ENCODE measurements at places on chromosomes 12 and 14.

- DNase-seq = no peak
Measured at GRCh38 chr14:31965071-31965734, 111.9 kb upstream of the ARHGAP5 start.

GRCh38 chr12:124024263-124024678 lies 51.3 kb downstream of the ZNF664 start:
- no peak for DNase-seq

DNA sequence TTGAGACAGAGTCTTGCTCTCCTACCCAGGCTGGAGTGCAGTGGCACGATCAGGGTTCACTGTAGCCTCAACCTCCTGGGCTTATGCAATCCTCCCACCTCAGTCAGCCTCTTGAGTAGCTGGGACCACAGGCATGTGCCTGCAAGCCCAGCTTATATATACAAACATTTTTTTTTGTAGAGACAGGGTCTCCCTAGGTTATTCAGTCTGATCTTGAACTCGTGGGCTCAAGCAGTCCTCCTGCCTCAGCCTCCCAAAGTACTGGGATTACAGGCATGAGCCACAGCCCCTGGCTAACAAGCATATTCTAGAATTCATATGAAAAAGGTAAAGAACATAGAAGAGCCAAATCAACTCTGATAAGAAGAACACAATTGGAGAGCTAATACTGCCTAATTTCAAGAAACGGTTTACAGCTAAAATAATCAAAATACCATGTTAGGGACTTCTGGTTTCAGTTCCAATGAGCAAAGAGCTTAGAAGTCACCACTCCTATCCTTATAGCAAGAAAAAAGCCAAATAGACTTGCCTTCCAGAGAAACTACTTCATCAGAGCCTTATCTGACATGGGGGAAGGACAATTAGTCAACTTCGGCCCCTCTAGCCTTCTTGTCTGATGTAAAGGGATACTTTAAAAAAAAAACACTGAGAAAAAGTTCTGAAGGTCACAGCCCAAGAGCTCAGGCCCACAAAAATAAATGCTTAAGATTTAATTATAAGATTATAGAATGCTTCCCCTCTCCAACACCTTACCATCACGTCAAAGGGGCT lies 37.6 kb downstream of the TMEM116 start:
- no peak for DNase-seq

DNA sequence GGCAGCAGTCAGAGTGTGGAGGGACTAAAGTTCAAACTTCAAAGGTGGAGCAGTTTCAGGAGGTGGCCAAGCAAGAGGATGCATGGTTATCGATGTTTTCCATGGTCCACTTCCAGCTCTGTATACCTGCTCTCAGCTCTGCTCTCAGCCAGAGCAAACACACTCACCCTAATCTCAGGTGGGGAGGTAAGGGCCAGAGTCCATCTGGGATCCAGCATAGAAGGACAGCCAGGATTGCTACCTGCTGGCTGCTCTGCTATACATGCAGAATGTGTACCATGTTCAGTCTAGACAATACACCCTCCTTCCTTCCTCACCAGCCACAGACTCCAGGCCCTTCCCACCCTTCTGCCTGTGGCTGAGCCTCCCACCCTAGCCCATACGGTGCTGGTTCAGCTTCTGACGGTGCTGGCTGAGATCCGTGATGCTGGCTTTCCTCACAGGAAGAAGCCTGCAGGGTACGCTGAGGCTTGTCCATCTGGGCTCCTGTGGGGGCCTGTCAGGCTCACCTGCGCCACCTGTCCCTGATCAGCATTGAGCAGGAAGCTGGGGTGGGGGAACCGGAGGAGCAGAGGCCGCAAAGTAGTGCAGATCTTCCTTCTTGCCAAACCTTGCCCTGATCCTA lies 2.4 kb downstream of the CBLN3 start:
- DNase-seq = no peak

DNA sequence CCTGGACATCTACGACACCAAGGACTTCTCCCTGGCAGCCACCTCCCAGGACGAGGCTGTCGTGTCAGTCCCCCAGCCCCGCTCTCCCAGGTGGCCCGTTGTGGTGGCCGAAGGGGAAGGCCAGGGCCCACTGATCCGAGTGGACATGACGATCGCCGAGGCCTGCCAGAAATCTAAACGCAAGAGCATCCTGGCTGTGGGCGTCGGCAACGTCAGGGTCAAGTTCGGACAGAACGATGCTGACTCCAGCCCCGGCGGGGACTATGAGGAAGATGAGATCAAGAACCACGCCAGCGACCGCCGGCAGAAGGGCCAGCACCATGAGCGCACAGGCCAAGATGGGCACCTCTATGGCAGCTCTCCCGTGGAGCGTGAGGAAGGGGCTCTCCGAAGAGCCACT lies 118.6 kb downstream of the SLC15A4 start:
- DNase-seq = no peak

DNA sequence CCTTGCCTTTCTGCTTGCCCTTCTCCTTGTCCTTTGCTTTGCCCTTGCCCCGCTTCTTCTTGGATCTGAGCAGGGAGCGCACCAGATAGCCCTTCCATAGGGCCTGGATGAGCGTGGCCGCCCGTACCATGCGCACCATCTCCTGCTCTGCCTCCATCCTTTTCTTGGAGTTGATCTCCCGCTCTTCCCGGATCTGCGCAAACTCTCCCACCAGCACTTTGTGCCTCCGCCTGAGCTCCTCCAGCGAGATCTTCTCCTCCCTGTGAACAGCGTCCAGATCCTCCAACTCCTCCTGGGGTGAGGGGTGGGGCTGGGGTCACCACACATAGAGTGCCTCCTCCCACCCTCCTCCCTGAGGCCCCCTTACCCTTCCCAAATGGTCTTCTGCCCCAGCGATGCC lies 10.1 kb downstream of the RITA1 start:
- DNase-seq = no peak

- DNase-seq = no peak
Measured at GRCh38 chr12:50647031-50647430, 116.9 kb upstream of the ATF1 start.

DNA sequence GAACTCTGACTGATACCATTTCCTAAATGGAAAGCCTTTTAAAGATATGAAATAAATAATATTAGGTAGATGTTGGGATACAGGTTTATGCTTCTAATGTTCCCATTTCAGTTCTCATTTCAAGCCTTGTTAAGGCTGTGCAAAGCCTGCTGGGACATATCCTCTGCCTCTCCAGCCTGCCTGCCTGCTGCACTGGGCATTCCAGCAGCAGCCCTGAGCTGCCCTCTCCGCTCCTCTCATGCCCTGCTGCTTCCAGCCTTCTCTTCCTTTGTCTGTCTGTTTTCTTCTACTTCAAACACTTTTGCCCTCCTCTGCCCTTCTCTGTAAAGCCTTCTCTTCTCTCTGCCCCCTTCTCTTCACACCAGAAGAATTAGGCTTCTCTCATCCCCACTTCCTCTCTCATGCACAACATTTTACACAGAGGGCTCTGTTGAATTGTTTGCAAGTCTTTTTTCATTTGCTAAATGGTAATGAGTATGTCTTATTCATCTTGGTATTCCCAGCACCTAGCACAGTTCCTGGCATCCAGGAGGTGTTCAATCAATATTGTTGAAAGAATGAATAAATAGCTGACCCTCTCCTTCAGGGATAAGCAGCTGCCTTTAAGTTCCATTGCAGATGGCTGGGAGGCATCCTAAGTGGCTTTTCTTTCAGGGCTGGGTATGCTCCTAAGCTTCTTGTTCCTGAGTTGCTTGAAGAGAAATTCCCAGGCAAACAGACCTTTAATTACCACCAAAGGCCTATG lies 292.3 kb downstream of the TMEM117 start:
- DNase-seq = no peak

GRCh38 chr14:87434680-87435079 lies 558.3 kb downstream of the GALC start:
- no peak for DNase-seq

DNA sequence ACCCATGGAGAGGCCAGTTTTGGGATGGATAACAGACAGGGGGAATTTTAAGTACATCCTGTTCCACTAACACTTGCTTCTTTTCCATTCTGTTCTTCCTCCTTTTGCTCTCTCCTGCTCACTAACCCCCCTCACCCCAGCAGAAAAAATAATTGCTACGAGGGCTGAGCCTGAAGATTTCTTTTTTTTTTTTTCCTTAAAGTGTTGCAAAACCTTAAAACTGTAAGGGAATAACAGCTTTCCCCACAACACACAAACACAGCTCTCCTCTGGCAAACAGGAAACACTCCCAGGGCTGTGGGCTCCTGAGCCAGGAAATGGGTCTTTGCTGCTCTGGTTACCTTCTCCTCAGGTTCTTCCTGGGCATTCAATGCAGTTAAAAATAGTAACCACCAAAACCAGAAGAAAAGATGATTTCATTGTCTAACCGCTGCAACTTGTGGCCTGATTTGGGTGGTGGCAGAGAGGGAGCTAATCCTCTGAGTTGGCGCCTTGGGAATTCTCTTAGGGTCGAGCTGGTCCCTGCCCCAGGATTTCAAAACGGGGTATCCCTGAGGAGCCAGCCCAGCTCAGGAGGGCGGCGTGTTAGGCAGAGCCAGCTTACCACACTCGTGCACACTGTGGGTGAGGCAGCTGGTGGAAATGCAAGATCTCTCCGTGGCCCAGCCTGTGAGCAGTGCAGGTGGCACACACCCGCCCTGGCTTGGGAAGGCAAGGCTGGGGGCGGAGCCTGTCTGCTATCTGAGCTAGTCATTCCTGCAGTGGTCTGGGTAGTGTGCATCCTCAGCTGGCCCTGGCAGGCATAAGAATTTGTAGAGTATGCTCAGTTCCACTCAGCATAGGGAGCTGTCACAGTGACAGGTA lies 17.1 kb upstream of the EMP1 start:
- peak; percentile 20 for DNase-seq

GRCh38 chr14:105313381-105314286 lies 914 bp upstream of the PACS2 start:
- DNase-seq = no peak

DNA sequence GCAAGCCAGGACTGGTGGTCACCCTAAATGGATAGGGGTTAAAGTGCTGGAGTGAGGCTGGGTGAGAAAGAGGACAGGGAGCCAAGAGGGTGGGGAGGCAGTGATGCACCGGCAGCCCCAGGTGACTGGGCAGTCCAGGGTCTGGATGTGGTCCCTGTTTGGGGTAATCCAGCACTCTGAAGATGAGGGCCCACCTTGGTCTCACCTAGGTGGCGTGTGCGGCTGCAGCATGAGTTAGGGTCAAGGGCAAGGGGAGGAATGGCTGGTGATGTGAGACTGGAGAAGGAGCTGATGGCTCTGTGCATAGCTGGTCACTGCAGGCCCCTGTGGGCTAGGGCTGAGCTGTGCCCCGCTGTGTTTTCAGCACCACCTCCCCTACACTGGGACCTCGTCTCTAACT lies 1.6 kb upstream of the C1RL start:
- DNase-seq = no peak

- DNase-seq = no peak
Measured at GRCh38 chr12:122363782-122364181, 58.7 kb downstream of the CLIP1 start.

GRCh38 chr14:68482772-68483395 lies 310.0 kb downstream of the ZFP36L1 start:
- DNase-seq = no peak

DNA sequence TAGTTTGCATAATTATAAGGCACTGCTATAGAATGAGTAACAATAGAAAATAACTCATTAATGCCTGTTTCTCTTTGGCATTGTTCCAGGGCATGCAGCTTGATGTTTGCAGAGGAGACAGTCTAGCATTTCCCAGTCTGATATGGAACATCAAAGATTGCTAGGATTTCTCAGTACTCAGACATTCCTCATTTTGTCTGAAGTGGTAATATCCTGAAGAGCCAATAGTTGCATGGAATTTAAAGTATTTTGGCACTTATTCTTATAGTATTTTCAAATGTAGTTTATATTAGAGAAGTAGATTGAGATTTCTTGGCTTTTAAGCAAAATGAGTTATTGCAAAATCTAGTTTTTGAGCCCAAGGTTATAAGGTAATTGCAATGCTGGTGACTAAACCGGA lies 337.3 kb upstream of the E2F7 start:
- no peak for DNase-seq

DNA sequence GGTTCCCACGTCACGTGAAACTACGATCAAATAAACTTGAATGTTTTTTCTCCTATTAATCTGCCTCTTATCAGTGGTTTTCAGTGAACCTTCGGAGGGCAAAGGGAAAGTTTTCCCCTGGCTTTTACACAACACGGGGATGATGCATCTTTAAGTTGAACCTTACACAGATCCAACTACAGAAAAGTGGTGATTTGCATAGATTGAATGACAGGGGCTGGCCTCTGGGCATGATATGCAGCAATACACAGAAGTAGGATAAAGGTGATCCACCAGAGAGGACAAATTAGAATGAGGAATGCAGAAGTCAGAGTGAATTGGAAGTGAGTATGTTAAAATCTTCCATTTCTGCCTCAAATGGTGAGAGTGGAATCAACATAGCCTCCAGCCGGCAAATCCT lies 11.6 kb downstream of the GSG1 start:
- no peak for DNase-seq

GRCh38 chr14:100077441-100077840 lies 12.2 kb downstream of the EVL start:
- no peak for DNase-seq

GRCh38 chr14:93969082-93969828 lies 7.1 kb downstream of the ASB2 start:
- no peak for DNase-seq

DNA sequence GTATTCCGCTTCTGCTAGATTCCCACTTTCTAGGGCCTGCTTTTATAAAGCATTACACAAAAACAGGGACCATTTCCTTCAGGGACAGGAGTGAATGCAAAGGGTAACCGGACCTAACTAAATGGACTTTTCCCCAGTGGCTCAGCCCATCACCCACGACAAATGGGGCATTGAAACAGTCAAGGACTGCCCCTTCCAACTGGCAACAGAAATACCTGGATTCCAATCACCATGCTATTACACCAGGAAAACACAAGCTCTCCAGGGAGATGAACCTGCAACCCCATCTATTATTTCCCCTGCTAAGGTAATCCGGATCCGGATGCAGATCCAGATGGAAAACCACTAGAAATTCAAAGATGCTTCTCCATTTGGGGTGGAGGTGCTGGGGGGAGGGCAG lies 1.0 kb downstream of the MPHOSPH9 start:
- DNase-seq = no peak

GRCh38 chr12:26668230-26668629 lies 164.8 kb downstream of the ITPR2 start:
- no peak for DNase-seq

DNA sequence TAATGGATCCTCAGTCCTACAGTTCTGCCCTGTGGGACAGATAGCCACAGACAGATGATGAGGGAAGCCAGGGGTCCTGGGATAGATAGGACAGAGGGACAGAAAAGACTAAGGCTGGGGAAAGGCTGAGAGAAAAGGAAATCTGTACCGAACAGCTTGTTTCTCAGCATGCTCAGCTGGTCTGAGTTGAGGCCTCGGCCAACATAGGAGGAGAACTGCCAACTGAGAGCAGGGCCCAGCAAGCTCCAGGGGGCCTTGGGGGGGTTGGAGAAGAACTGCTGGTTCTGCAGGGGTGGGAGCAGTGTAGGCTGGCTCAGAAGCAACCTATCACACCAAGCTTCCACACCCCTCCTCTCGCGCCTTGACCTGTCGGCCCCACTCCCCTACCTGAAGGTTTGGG lies 10.1 kb downstream of the IL23A start:
- DNase-seq = no peak

- DNase-seq = no peak
Measured at GRCh38 chr14:79638672-79639266, 572.5 kb downstream of the DIO2 start.

Data from T follicular helper cell (primary cell).